ENCODE measurements at places on chromosomes 3 and 15.

DNA sequence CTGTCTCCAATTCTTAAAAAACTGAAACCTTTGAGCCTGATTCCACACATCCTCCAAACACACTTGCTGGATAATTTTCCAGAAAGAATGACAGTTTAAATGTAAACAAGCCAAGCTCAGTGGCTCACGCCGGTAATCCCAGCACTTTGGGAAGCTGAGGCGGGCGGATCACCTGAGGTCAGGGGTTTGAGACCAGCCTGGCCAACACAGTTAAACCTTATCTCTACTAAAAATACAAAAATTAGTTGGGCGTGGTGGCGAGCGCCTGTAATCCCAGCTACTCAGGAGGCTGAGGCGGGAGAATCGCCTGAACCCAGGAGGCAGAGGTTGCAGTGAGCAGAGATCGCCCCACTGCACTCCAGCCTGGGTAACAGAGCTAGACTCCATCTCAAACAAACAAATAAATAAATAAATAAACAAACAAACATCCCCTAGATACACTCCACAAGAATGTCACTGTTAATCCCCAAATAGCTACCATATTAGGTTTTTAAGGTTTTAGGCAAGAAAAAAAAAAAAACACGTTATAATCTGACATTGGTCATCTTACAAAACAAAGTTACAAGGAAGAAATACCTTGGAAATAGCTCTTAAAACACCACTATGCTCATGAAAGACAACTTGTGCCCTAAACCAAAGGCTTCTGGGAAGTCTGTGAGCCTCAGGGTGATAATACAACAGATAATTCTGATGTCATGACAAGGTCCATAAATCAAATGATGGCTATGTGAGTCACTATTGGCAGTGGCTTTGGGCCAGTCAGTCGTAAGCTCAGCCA, 13.2 kb downstream of the TNIK start:
- DNase-seq: peak; percentile 56

DNA sequence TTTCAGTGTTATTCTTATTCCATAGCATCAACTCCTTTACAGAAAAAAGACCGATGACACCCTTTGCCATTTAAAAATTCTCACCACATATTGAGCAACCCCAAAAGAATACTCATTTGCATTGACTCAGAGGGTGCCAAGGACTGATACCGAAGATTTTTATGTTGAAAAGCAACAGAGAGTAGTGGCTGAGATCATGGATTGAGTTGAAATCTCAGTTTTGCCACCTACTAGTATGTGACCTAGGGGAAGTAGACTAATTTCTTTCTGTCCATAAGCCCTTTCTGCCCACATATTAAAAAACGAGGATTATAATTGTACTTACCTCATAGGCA, 313.9 kb upstream of the SATB1 start:
- no peak for DNase-seq

DNA sequence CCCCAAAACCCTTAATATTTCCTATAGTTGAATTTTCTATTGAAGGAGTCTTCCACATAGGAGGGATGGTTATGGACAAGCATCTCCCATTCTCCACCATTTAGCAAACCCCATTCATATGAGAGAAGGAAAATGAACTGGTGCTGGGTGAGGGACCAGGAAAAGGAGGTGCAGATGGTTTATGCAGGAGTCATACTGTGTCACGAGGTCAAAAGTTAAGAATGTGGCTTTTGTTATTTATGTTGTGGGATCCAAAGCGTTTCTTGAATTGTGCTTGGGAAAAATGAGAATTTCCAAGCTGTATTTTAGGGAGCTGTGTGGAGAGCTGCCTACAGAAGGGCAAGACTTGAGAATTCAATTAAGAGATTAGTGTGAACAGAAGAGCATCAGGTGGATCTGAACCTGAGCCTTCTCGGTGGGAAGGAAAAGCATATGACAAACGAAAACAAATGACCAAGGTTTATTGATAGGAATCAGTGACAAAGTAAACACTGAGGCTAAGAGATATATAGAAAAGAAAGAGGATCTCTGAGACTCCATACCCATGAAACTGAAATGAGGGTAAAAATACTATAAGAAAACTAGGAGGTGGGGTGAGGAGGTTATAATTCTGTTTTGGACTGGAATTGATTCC, 473.3 kb upstream of the NR2F2 start:
- DNase-seq: no peak

- DNase-seq: peak; percentile 31
These were observed 17.1 kb downstream of the SLC9A9 start for GRCh38 chr3:143831208-143831607.

- no peak for DNase-seq
These were observed 8.9 kb upstream of the SEMA5B start for GRCh38 chr3:123036352-123037014.

- no peak for DNase-seq
These were observed 17.0 kb downstream of the DTWD1 start for GRCh38 chr15:49637857-49638256.

GRCh38 chr3:20108869-20109268, 68.6 kb downstream of the KAT2B start:
- DNase-seq: no peak

GRCh38 chr3:177102553-177102952, 94.7 kb downstream of the TBL1XR1 start:
- no peak for DNase-seq

- DNase-seq: no peak
These were observed 291.7 kb upstream of the ROPN1 start for GRCh38 chr3:124283652-124284023.
